Calu3 (cell line): ENCODE measurements at places on chromosomes 2 and 18. TPM values are rescaled to one million over a fixed set of nuclear protein-coding genes. Genes with fewer than 3 reads are reported as not detected.

The IL18RAP gene
- total RNA-seq: not detected in 2 replicates

The CHRND gene
- total RNA-seq: not detected in 2 replicates

The PLCL1 gene
- total RNA-seq: 0.07 TPM in 1 of 2 replicates, not detected in the other

The EGR4 gene
- 0.68 and 0.81 TPM in 2 replicates for total RNA-seq

The CAB39 gene
- 84.9 and 88.7 TPM in 2 replicates for total RNA-seq

The TMEM163 gene
- 2.5 and 3.5 TPM in 2 replicates for total RNA-seq

The IGFBP5 gene
- 8.7 and 14.8 TPM in 2 replicates for total RNA-seq

The CNTNAP5 gene
- not detected in 2 replicates for total RNA-seq

The CPLX4 gene
- not detected in 2 replicates for total RNA-seq

The KRTCAP3 gene
- 71.8 and 74.0 TPM in 2 replicates for total RNA-seq

The SIGLEC15 gene
- total RNA-seq: 0.28 and 0.83 TPM in 2 replicates

The FNDC4 gene
- 5.3 and 7.2 TPM in 2 replicates for total RNA-seq

The FEV gene
- not detected in 2 replicates for total RNA-seq

The NYAP2 gene
- 0.07 TPM in 1 of 2 replicates, not detected in the other for total RNA-seq
